NCI-H524 (cell line): ENCODE measurements at places on chromosomes 7 and 10.

- no peak for DNase-seq
Observed at GRCh38 chr7:137402536-137403352, 59.2 kb upstream of the PTN start.

GRCh38 chr7:25596443-25596842 is 368.2 kb upstream of the NPVF start:
- DNase-seq, result no peak

GRCh38 chr7:47336472-47337425 is 245.2 kb downstream of the TNS3 start:
- peak; percentile 80 for DNase-seq

GRCh38 chr10:77932016-77932715 is 5.6 kb upstream of the DLG5 start:
- DNase-seq, result no peak

DNA sequence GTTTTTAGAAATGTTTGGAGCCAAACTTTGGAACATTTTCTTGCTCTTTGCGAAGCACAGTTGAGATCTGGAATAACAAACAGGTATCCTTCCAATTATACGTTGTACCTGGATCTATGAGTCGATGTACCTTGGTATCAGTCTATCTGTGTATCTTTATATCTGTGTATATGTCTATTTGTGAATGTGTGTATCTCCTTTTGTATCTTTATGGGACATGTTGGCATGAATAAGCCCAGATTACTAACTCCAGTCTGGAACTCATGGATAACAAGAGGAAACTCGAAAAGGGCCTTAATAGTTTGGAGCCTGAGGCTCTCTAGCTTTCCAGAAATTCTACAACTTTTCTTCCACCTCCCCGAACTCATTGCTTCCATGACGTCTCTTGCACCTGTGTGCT is 490.0 kb downstream of the GATA3 start:
- no peak for DNase-seq

DNA sequence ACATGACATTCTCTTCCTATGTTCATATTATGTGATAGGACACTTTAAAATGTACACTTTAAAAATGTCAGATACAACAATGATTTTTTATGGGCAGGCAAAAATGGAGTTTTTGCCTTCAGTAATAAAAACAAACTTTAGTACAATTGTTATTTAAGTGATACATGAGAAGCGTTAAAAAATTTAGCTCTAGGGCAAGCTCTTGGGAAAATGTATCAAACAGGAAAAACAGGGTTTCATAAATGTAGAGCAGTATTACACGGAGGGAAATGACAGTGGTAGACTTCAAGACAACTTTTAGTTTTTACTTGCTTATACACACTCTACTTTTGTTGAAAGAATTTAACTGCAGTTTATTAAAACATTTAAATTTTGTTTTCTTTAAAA is 1.5 kb downstream of the FHIP2A start:
- no peak for DNase-seq

DNA sequence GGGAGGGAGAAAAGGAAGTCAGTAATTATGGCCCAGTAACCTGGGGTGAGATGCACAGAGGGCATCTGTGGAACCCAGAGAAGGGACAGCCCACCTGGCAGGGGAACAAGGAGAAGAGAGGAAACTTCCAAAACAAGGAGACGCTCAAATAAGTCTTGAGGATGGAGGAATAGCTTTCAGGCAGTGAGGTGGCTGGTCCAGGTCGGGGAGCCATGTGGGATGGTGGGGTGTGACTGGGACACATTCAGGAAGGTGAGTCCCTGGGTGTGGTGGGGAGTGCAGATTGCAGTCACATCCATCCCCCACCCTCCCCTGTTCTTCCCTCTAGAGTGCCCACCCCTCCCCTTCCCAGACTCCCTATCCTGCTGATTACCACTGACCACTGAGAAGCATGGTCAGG is 175.4 kb downstream of the GRID1 start:
- no peak for DNase-seq

DNA sequence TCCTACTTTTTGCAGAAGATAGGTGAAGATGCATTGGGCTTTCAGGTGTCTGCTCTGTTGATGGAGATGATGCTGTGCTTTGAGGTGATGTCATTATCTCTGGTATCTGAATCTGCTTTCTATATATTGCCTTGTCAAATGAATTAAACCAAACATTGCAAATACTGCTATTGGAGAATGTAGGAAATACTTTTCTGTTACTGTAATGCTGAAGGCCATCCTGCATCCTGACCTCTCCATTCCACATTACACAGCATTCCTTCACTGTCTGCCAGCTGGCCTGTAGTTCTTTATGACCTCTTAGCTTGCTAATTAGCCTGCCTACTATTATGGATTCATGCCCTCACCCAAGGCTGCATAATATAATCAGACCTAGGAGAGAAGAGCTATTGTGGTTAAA is 73.2 kb downstream of the VCL start:
- DNase-seq, result no peak

GRCh38 chr7:129385116-129385515 is 49.1 kb upstream of the STRIP2 start:
- no peak for DNase-seq

- DNase-seq, result no peak
Observed at GRCh38 chr10:8044331-8044907, 10.1 kb upstream of the GATA3 start.

GRCh38 chr7:97006055-97006815 is 882 bp downstream of the DLX6 start:
- DNase-seq, result no peak

DNA sequence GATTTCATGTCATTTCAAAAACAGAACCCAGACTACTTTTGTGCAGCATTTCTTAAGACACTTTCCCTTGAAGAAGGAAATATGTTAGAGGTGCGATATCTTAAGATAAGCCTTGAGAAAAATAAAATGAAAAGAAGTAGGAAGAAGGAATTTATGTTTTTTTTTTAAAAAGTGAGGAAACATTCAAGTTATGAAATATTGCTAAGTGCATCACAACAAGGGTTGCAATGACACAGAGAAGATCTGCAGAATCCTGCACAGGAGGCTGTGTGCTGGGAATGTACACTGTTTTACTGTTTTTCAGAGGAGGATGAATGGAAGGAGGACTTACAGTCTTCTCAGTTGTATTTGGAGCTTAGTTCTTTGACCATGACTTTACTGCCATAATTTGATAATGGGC is 79.8 kb upstream of the NME8 start:
- no peak for DNase-seq

GRCh38 chr7:12865593-12865992 is 178.2 kb downstream of the ARL4A start:
- DNase-seq, result no peak

DNA sequence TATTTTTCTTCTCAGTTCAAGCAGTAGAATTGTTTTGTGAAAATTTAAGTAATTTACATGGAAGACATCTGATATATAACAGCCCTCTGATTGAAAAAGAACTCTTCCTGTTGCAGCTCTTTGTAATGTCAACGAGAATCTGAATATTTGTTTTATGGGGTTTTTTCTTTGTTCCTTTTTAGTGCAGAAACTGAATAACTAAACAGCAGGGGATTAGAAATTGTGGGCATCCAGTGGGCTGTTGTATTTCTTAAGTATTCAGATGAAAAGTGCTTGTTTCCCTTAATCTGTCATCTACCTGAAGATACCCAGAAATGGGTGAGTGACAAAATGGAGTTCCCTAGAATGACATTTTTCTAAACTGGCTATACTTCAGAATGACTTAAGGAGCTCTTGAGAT is 7.4 kb downstream of the ARL4A start:
- no peak for DNase-seq

DNA sequence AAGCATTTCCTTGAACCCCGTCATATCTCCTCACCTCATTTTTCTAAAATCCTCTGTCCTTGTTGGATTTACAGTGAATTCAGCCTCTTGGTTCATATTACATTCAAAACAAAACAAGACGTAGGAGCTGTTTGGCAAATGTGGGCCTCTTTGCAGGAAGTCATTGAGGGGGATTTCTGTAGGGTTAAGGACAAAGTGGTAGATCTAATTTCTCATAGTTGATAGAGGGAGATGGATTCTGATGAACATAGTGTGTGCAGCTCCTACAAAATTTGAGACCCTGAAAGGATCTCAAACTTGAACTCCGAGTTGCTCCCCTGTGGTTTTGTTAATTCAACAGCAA is 682 bp downstream of the TBXAS1 start:
- DNase-seq, result no peak

DNA sequence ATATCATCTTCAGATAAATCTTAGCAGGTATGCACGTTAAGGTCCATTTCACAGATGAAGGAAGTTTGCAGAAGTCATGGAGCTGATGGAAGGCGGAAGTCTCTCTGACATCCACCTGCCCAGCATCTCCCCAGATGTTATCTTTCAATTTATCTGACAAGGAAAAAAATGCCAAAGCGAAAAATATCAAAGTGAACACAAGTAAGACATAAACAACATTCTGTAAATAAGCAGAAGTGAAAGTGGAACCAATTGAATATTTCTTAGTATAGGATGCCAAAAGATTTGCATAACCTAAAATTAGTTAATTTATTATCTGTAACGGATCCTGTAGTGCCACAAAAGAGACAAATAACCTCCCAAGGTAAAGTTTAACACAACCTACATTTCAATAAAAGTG is 73.6 kb upstream of the NEBL start:
- DNase-seq, result no peak

DNA sequence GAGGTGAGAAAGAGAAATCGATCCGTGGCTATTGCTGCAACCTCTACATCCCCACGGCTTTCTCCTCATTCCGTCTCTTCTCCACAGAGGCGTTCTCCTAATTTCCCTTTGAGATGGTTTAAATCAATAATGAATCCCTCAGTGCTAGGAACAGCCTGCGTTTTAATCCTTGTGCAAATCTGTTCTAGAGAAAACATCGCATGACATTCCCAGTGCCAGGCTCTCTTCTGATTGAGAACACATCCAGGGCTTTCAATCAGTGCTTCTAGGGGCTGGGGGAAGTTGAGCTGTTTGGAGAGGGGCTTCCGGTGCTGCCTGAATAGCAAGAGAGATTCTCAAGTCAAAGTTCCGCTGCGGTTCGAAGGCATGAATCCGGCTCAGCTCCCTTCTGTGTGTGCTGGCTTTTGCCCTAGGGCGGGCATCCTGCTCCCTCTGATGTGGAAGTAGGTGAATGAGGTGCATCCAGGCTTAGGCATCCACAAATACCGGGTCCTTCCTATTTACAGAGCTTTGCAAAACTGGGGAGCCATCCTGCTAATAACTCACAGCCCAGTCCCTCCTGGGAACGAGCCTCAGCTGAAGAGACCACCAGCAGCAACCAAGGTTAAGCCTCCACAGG is 62.8 kb downstream of the CHST15 start:
- no peak for DNase-seq

DNA sequence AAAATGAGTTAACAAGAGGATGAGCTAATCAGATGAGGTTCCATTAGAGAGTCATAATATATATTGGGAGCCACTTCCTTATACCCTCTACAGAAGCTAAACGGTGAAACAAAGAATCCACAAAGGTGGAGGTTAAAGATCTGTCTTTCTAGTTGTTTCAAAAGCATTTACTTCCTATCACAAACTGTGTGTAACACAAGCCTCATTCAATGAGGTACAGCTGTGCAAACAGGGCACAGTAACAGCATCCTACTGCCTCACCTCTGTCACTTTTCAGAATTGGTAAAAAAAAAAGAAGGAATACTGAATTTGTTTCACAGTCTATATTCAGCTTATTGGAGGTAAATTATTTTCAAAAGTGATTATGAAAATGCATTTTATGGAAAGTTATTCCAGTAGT is 128.7 kb downstream of the AGMO start:
- no peak for DNase-seq

GRCh38 chr7:92714767-92715166 is 121.6 kb downstream of the CDK6 start:
- DNase-seq, result no peak
